Retina (tissue), 1 donor: ENCODE measurements at places on chromosomes 1 and 21.

- DNase-seq: no peak
These were observed 251.4 kb upstream of the SNX7 start for GRCh38 chr1:98410082-98410481.

DNA sequence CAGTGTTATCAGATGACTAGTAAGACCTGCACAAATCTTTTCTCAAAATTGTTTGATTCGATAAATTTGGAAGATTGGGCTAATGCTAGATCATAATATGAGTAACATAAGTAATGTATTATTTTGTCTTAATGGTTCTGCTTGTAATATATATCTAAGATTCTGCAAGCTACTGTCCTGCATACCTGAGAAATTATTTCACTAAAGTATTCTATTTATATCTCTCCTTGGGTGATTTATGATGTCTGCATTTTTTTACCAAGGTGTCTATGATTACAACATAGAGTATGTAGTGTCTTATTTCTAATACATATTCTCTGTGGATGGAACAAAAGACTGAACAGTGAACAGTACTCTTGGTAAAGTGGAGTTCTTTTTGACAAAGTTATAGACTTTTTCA is 166.6 kb downstream of the CLEC20A start:
- DNase-seq: no peak

GRCh38 chr1:111192074-111192473 is 8.4 kb downstream of the DENND2D start:
- no peak for DNase-seq

DNA sequence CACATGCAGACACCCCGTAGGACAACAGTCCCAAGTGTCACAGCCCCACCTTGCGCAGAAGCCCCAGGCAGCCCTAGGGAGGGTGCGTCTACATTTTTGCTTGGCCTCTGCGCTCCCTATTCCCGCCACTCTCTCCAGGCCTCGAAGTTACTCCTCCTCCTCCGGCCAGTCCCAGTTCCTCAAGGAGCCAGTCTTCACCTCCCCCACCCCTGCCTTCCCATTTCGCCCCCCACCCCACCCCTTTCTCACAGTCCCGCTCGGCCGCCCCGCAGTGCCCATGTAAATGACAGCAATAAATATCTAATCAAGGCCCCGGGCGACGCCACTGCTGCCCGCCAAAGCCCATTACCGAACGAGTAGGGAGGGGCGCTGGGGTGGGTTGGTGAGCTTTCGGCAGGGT is 3.2 kb downstream of the DMBX1 start:
- no peak for DNase-seq

DNA sequence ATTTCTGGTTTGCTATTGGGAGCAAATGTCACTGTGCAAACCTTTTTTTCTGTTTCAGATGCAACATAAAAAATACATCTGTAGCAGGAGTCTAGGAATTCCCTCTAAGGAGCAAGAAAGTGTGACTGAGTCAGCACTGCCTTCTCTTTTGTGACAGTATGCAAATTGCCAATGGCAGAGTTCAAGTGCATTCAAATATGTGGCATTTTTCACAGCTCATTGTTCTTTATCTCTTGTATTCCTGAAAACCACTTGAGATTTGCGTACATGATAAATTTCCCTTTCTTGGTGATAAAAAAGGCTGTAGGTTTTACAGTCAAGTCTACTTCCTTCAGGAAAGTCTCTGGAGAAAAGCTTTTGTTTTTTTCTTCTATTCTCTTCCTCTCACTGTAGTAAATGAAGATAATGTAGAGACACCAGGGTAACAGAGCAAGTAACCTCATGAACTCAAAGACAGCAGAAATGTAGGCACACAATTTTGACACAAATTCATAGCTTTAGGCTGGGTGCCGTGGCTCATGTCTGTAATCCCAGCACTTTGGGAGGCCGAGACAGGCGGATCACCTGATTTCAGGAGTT is 129.7 kb upstream of the L1TD1 start:
- no peak for DNase-seq

DNA sequence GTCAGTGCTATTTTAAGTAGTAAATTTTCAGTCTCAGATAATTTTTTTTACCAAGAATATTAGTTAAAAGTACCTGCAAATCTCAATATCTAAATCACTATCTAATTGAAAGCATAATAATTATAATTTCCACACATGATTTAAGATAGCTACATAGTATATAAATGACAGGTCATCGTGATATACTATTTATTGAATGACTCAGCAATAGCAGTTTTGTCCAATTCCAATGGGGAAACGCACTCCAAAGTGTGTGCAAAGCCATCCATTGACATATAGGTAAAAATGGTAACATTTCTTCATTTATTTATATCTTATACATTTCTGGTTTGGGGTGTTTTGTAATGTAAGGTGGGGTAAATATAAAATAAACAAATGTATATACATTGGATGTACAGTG is 19.5 kb downstream of the ADGRL4 start:
- DNase-seq: no peak

- DNase-seq: no peak
These were observed 34.1 kb upstream of the NRIP1 start for GRCh38 chr21:15098908-15099307.

- DNase-seq: peak; percentile 89
These were observed at the start of gene FAAH for GRCh38 chr1:46394108-46394871. FAAH (plus strand) TSS chr1:46394317; CDS start chr1:46394349, 32 bp downstream.

- peak; percentile 92 for DNase-seq
These were observed at the start of gene ADAMTS1 for GRCh38 chr21:26845066-26845758. ADAMTS1 (minus strand) TSS chr21:26845409; CDS start chr21:26844954, 455 bp downstream.

- no peak for DNase-seq
These were observed 314.1 kb downstream of the DISC1 start for GRCh38 chr1:231940701-231941100.

GRCh38 chr1:157490467-157491165 is 61.7 kb downstream of the FCRL5 start:
- peak; percentile 62 for DNase-seq

DNA sequence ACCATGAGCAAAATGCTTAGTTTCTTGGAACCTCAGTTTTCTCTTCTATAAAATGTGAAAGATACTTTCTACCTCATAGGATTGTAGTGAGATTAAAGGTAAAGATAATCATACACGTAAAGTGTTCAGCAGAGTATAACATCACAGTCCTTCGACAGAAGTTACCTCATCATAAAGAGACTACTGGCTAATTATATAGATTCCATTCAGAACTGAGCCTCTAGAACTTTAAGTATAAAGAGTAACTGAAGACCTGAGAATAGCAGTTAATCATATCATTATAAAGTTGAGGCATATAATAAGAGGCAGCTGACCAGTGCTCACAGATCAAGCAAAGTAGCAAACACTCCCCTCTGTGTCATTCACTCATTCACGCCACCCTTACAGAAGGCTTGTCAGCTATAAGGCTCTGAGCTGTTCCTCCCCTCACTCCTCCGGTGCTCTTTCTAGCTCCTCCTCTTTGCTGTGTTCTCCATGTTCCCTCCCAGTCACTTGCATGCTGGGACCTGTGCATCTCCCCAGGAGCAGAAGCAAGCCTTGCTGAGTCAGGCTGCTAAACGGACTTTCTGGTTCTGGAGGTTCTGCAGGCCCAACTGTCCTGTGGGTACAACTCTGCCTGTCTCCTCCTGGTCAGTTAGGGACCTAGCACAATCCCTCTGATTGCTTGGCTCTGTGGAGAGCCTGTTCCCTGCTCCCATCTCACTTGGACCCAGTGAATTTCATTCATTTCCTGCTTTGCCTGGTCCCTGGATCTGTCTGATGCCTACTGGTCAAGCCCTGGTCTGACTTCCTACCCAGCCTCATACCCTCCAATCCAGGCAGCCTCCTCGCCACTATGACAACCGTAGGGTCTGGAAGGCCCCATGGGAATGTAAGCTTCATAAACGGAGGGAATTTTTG is 28.3 kb upstream of the LY9 start:
- no peak for DNase-seq

DNA sequence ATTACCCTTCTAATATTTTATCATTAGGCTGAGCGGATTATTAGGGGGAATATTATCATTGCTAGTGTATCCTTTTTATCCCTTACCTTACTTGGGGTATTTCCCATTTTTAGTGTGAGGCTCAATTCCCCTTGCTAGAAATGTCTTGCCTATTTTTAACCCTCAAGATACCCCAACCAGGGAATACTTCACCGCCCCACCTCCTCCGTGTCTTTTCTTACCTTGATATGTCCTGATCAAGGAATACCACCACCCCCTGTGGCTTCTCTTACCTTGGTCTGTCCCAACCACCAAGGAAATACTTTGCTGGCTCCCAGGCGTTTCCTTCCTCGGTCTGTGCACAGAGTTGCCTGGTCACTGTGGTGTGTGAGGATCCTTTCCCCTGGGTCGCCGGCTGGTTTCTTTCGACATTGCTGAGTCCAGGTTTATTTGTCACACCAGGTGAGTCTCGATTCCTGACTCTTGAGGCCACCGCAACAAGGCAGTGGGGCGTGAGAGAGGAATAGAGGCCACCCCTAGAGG is 57.8 kb downstream of the SERINC2 start:
- DNase-seq: no peak

- no peak for DNase-seq
These were observed 116.6 kb upstream of the PRDX6 start for GRCh38 chr1:173360487-173361063.

- DNase-seq: peak; percentile 55
These were observed 207.7 kb downstream of the HHAT start for GRCh38 chr1:210536254-210536961.

DNA sequence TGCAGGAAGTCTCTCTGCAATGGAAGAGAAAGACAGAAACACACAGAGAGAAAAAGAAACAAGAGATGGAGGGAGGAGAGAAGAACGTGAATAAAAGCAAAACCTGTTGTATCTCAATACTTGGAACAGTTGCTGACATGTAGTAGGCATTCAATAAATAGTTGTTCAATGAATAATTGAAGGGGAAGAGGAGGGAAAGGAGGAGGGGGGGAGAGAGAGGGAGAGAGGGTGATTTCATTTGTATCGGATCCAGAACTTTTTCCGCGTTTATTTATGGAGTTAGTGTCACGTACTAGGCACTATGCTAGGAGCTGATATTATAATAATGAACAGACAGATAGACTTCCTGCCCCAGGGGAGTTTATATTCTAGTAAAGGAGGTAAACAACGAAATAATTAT is 144.1 kb downstream of the OMA1 start:
- DNase-seq: no peak

DNA sequence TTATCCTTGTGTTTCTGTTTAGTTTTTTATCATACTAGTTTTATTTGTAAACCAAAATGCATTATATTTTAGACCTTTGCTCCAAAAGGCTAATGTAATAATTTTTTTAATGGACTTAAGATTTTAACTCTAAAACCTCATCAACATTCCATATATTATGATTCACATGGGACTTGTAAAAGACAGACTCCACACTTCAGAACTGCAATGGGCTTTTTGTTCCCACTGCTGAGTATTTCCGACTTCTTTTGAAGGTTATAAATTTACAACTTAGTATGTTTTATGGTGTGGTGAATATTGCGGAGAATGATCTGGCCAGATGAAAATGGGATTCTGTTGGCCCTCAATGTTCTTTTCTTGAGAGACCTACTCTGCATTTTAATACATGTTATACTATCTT is 678.5 kb downstream of the USP25 start:
- DNase-seq: no peak

DNA sequence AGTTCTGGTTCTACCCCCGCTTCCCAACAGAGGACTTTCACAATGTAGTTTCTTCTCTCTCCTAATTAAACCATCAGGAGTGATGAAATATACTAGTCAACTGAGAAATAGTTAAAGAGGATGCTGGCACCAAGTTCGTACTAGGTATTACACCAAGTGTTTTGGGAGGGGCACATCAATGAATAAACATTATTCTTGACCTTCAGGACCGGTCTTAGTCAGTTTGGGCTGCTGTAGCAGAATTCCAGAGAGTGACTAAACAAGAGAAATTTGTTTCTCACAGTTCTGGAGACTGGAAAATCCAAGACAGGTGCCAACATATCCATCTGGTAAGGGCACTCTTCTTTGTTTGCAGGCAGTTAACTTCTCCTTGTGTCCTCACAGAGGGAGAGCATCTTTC is 103.8 kb downstream of the SPATA17 start:
- DNase-seq: no peak

DNA sequence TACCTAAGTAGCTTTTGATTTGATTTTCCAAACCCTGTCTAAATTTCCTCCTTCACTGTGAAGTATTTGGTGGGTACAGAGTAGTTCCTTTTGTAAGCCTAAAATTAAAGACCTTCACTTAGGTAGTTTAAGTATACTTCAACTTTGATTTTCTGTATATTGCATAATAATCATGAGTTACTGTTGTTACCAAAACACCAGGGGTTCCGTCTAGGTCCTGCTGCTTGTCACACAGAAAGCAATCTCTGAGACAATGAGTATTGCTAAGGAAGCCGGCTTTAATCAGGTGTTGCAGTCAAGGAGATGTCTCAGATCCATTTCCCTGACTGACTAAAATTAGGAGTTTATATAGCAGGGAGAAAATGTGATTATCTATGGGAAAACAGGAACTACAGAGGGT is 15.3 kb downstream of the RPS6KC1 start:
- no peak for DNase-seq

DNA sequence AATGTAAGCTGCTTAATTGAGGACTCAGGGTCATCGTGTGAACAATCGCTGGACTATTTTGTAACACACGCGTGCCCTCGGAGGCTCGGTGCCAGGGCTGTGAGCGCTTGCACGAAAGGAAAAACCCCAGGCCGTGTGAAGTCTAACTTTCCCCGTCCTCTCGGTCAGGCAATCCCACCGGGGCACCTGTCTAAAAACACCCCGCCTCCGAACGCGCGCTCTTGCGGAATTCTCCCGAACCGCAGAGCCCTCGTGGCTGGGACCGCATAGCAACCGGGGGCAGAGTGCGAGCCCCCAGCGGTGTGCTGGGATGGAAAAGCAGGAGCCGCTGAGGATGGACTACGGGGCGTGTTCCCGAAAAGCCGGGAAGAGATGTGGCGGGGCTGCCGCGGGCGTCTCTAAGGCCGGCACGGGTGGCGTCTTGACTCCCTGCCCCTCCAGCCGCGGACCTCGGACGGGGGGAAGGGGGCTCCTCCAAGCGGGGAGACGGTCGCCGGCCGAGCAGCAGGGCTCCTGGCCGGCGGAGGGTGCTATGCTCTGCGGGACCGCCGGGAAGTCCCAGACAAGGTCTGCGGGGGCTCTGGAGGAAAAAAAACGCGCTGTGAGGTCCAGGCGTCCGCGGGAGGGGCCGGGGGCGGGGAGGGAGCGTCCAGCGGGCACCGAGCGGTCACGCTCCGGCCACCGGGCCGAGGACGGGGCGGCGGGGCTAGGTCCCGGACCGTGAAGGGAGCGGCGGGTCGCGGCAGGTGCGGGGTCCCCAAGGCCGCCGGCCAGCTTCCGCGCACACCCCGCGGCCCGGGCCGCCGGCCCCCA is 936 bp downstream of the ZBTB21 start:
- peak; percentile 87 for DNase-seq

GRCh38 chr1:44336668-44337067 is 18.4 kb downstream of the ERI3 start:
- no peak for DNase-seq

DNA sequence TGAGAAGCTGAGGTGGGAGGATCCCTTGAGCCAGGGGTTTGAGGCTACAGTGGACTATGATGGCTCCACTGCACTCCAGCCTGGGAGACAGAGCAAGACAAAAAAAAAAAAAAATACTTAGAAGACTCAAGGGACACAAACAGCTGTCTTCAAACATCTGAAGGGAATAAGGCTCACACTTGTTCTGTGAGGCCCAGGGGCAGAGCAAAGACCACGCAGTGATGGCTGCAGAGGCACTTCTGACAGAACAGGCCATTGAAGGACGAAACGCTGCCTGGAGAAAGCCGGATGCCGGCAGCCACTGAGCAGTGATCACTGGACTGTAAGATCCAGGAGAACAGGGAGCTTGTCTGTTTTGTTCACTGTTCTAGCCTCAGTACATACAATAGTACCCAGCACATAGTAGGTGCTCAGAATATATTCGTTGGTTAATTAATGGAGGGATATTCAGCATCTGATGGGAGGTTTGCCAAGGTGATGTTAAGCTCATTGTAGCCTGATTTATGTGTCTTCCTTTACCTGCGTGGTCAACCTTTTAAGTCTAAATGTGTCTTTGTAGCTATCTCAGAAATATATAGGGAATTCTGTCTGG is 12.1 kb upstream of the NDC1 start:
- DNase-seq: no peak
